Purkinje cell (primary cell): ENCODE measurements at places on chromosomes 5 and 9. TPM values are rescaled to one million over a fixed set of nuclear protein-coding genes. Genes with fewer than 3 reads are reported as not detected.

Gene CARD9
- not detected in 2 replicates for polyA plus RNA-seq

Gene NEURL1B
- not detected in 2 replicates for polyA plus RNA-seq

Gene ZNF782
- 4.0 and 4.6 TPM in 2 replicates for polyA plus RNA-seq

Gene NKD2
- polyA plus RNA-seq: 0.13 and 0.48 TPM in 2 replicates

Gene CNTFR
- 0.66 and 3.7 TPM in 2 replicates for polyA plus RNA-seq

Gene HEMGN
- polyA plus RNA-seq: not detected in 2 replicates

Gene ARL14EPL
- not detected in 2 replicates for polyA plus RNA-seq

Gene HAND1
- polyA plus RNA-seq: not detected in 2 replicates

Gene STK32A
- polyA plus RNA-seq: 12.5 and 12.6 TPM in 2 replicates

Gene PCDHGC5
- polyA plus RNA-seq: 0.34 and 2.0 TPM in 2 replicates

Gene FIBCD1
- not detected in 2 replicates for polyA plus RNA-seq

Gene PCDHB4
- 6.0 and 16.8 TPM in 2 replicates for polyA plus RNA-seq

Gene KCNV2
- not detected in 2 replicates for polyA plus RNA-seq

Gene OSMR
- polyA plus RNA-seq: 3.1 TPM in 1 of 2 replicates, not detected in the other

Gene RGS7BP
- polyA plus RNA-seq: 54.7 and 72.3 TPM in 2 replicates

Gene SLC36A2
- not detected in 2 replicates for polyA plus RNA-seq

Gene ADAMTS13
- polyA plus RNA-seq: 1.7 and 3.4 TPM in 2 replicates

Gene DBH
- not detected in 2 replicates for polyA plus RNA-seq

Gene EDIL3
- 156 and 168 TPM in 2 replicates for polyA plus RNA-seq

Gene NR6A1
- 0.63 and 1.0 TPM in 2 replicates for polyA plus RNA-seq

Gene C9orf50
- polyA plus RNA-seq: not detected in 2 replicates

Gene KIF4B
- polyA plus RNA-seq: 0.10 and 0.85 TPM in 2 replicates

Gene NNT
- 24.7 and 32.8 TPM in 2 replicates for polyA plus RNA-seq

Gene CCL21
- not detected in 2 replicates for polyA plus RNA-seq

Gene DOK3
- 0.44 and 0.84 TPM in 2 replicates for polyA plus RNA-seq

Gene CSNK1A1
- polyA plus RNA-seq: 71.5 and 168 TPM in 2 replicates

Gene C5orf46
- polyA plus RNA-seq: not detected in 2 replicates

Gene CYLC2
- polyA plus RNA-seq: not detected in 2 replicates

Gene TMEM252
- polyA plus RNA-seq: not detected in 2 replicates

Gene PCDHGA5
- polyA plus RNA-seq: 2.2 and 2.5 TPM in 2 replicates

Gene IL3
- not detected in 2 replicates for polyA plus RNA-seq

Gene FOXD4L5
- not detected in 2 replicates for polyA plus RNA-seq

Gene GRIA1
- polyA plus RNA-seq: 77.4 and 86.1 TPM in 2 replicates

Gene PRKAA1
- polyA plus RNA-seq: 26.5 and 31.2 TPM in 2 replicates

Gene PCDHGB4
- 1.8 and 2.1 TPM in 2 replicates for polyA plus RNA-seq

Gene C9orf78
- 70.4 and 116 TPM in 2 replicates for polyA plus RNA-seq

Gene PDGFRB
- polyA plus RNA-seq: 1.7 and 2.1 TPM in 2 replicates

Gene CSF2
- not detected in 2 replicates for polyA plus RNA-seq

Gene SLC34A3
- polyA plus RNA-seq: not detected in 2 replicates

Gene EPB41L4A
- 0.22 and 0.92 TPM in 2 replicates for polyA plus RNA-seq

Gene NDUFAF2
- polyA plus RNA-seq: 107 and 136 TPM in 2 replicates

Gene SELENOP
- polyA plus RNA-seq: 24.6 and 30.3 TPM in 2 replicates

Gene ERP44
- 26.4 and 38.4 TPM in 2 replicates for polyA plus RNA-seq

Gene LCN15
- not detected in 2 replicates for polyA plus RNA-seq

Gene PCDHGA3
- polyA plus RNA-seq: 1.3 and 4.3 TPM in 2 replicates

Gene SHISAL2B
- polyA plus RNA-seq: not detected in 2 replicates

Gene NRG2
- 0.38 and 0.73 TPM in 2 replicates for polyA plus RNA-seq

Gene GMCL2
- polyA plus RNA-seq: not detected in 2 replicates

Gene RLN1
- polyA plus RNA-seq: not detected in 2 replicates

Gene FKBP15
- 23.9 and 28.0 TPM in 2 replicates for polyA plus RNA-seq

Gene C1QTNF2
- polyA plus RNA-seq: 2.4 and 4.7 TPM in 2 replicates

Gene CSF1R
- 0.25 and 0.27 TPM in 2 replicates for polyA plus RNA-seq

Gene OR1Q1
- not detected in 2 replicates for polyA plus RNA-seq

Gene SPINK9
- 1.5 TPM in 1 of 2 replicates, not detected in the other for polyA plus RNA-seq
